ENCODE measurements at places on chromosomes 5 and 9. TPM values are rescaled to one million over a fixed set of nuclear protein-coding genes. Genes with fewer than 3 reads are reported as not detected.

Gene WDR38
- not detected for total RNA-seq

Gene ALAD
- 33.1 TPM for total RNA-seq

Gene VLDLR
- total RNA-seq = 21.1 TPM

Gene LIFR
- total RNA-seq = 0.33 TPM

Gene TBC1D13
- 11.0 TPM for total RNA-seq

Gene GABRA1
- not detected for total RNA-seq

Gene PTGR1
- total RNA-seq = 52.6 TPM
